ENCODE measurements at places on chromosomes 7 and 10. TPM values are rescaled to one million over a fixed set of nuclear protein-coding genes. Genes with fewer than 3 reads are reported as not detected.

- DNase-seq: peak; percentile 73
Measured at GRCh38 chr7:140517546-140518369, 38.5 kb upstream of the MKRN1 start.

DNA sequence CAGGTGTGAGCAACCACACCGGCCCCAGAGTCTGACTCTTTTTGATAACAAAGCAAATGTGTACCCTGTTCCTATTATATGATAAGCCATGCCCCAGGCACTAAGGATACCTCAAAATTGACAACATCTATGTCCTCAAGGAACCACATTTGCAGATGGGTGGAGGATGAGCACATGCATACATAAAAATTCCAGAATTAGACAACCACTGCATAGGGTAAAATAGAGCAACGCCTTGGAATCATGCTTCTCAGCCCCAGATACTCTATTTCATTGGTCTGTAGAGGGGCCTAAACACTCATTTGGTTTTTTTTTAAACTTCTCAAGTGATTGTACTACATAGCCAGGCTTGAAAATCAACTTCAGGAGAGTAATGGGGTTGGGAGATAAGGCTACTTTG is 78.7 kb downstream of the SLC25A13 start:
- no peak for DNase-seq

DNA sequence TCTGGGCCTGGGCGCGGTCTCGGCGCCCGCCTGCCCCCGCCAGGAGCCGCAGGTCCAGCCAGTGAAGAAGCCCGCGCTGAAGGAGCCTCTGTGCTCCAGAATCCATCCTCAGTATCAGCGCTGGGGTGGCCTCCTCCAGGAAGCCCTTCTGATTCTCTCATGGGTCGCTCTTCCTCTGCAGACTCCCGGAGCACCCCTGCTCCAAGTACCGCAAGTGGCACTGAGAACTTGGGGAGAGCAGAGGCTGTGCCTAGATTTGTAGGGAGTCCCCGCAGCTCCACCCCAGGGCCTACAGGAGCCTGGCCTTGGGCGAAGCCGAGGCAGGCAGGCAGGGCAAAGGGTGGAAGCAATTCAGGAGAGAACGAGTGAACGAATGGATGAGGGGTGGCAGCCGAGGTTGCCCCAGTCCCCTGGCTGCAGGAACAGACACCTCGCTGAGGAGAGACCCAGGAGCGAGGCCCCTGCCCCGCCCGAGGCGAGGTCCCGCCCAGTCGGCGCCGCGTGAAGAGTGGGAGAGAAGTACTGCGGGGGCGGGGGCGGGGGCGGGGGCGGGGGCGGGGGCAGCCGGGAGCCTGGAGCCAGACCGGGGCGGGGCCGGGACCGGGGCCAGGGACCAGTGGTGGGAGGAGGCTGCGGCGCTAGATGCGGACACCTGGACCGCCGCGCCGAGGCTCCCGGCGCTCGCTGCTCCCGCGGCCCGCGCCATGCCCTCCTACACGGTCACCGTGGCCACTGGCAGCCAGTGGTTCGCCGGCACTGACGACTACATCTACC is at the start of gene ALOX5:
TSS of gene ALOX5 (plus strand) at position 641 of the 774 bp plus-strand sequence. CDS start at position 705, 64 bp downstream.
- peak; percentile 53 for DNase-seq

GRCh38 chr10:15863733-15864132 is 3.4 kb upstream of the MINDY3 start:
- no peak for DNase-seq

- no peak for DNase-seq
Measured at GRCh38 chr7:147406521-147407135, 1183.9 kb upstream of the C7orf33 start.

DNA sequence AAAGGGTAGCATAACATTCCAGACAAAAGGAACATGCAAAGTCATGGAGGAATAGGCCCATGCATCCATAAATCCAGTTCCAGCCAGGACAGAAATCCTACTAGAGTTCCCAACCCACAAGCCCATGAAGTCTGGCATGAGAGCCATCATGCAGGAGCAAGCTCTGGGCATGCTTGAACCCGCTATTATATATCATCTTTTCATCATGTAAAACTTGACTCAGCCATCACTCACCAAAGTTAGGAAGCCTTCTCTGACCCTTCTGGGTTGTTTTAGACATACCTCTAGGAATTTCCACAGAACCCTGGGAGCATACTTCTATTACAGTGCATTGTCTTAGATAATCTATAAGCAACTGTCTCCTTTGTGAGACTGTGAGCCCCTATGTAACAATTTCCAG is 293.0 kb upstream of the NPSR1 start:
- no peak for DNase-seq

GRCh38 chr10:112958275-112958995 is 8.4 kb downstream of the TCF7L2 start:
- DNase-seq: no peak

GRCh38 chr7:45242261-45242660 is 84.7 kb downstream of the RAMP3 start:
- no peak for DNase-seq

- DNase-seq: no peak
Measured at GRCh38 chr10:74766501-74766900, 59.9 kb upstream of the KAT6B start.

DNA sequence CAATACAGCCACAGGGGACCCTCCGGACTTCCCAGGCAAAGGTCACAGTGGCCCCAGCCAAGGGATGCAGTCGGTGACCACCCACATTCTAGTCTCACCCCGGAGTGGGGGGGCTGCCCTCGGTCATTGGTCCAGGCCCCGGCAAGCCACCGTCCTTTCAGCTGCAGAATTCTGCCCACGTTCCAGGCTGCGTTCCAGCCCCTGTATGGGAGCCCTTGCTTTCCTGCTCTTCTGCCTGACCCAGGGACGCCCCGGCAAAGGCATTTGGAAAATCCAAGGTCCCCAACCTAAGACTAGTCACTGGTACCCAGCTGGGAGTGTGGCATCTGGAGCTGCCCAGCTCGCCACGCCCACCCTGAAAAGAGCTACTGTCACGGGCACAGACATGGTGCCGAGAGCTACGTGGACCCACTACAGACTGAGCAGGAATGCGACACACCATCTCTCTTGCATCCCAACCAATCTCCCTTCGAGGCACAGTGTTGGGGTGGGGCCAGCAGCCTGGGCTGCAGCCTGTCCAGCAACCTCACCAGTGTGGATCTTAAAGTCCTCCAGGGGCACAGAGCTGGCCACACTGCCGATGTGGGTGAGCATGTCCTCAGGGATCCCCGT is 18.6 kb downstream of the OGDHL start:
- DNase-seq: peak; percentile 14

DNA sequence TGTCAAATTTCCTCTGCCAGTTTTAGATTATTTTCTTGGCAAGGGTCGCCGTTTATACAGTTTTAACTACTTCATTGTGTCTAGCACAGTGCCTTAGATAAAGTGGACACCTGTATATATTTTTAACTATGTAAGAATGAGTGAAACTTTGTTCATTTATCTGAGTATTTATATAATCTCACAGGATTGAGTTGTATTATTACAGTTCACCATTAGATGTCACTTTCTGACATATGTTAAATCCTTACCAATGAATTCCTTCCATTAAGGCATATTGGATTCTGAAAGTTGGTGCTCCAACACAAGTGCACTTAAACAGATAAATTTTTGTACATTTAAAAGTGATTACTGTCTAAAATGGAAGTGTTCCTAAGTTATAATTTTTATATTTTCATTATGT is 43.0 kb downstream of the ZMYND11 start:
- no peak for DNase-seq

Gene CALHM1
- total RNA-seq: 1.8 TPM

Gene GSAP
- 2.2 TPM for total RNA-seq

Gene NRG3
- total RNA-seq: not detected

Gene SFRP4
- total RNA-seq: not detected

Gene RTKN2
- 2.2 TPM for total RNA-seq

Gene C10orf95
- total RNA-seq: not detected

All from activated CD8-positive, alpha-beta T cell treated with anti-CD3 and anti-CD28 coated beads, Interleukin-2, amount 10 ng/mL, durations not matched to agents 7 days and 5 days (primary cell).